ENCODE measurements at places on chromosomes 7 and 10.
A peak's percentile ranks its signal among the peaks of the same experiment; 100 is the strongest.

- peak; percentile 11 for DNase-seq
These were observed 8.9 kb downstream of the LCOR start for GRCh38 chr10:96840841-96841518.

DNA sequence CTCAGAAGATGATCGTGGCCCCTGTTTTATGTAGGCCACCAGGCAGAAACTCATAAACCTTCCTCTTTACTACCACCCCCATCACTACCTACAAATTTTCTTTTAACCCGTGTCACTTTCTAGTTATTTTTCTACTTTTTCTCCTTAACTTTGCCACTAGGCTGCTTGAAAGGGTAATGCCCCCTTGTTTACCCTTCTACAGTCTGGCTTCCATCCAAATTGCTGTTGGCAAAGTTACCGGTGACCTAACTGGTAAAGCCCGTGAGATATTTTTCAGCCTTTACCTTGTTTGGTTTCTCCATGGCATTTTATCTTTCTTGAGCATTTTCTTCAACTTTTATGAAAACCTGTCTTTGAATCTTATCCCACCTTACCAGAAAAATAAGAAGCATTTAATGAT lies 153.0 kb downstream of the WNT2 start:
- DNase-seq = no peak

- DNase-seq = no peak
These were observed 3.5 kb downstream of the GSTO1 start for GRCh38 chr10:104258209-104258608.

- DNase-seq = no peak
These were observed 61.2 kb downstream of the EPDR1 start for GRCh38 chr7:37981664-37982063.

GRCh38 chr10:90741926-90742565 lies 115.8 kb downstream of the HTR7 start:
- no peak for DNase-seq

GRCh38 chr10:77104459-77104980 lies 533.1 kb downstream of the KCNMA1 start:
- no peak for DNase-seq

DNA sequence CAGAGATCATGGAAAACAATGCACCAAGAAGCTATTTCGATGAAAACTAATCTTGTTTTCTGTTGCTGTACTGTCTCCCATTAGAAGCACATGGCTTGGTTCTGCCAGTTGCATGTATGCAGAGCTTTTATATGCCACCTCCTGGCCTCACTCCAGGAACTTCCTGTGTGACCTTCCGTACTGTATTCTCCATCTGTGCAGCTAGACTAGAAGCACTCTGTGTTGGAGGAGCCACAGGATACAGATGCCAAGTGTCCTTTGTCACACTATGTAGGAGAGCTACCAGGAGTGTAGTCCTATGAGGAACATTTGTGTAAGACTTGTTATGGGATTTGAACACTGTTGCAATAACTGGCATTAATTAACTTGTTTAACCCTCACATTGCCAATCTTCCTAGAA lies 503.5 kb upstream of the TPK1 start:
- no peak for DNase-seq

DNA sequence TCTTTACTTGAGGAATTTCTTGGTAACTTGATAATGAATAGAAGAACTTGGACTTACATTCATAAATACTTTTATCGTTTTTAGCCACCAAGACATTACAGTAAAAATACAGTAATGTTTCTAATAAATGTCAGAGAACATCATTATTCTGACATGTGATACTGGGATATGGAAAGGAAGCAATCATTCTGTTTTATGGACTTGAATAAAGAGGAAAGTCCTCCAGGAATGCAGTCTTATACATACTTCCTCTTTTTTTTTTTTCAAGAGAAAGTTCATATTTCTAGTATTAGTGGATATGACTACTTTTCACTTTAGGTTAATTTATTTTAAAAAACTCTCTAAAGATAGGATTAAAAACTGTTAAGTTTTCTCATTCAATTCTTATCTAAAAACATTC lies 220.0 kb upstream of the SEMA3C start:
- no peak for DNase-seq

- DNase-seq = no peak
These were observed 60.6 kb downstream of the PTPRN2 start for GRCh38 chr7:158527038-158527437.

- no peak for DNase-seq
These were observed 704.7 kb upstream of the MBL2 start for GRCh38 chr10:53477313-53477675.

GRCh38 chr10:84140036-84140379 lies 699 bp downstream of the GHITM start:
- no peak for DNase-seq

DNA sequence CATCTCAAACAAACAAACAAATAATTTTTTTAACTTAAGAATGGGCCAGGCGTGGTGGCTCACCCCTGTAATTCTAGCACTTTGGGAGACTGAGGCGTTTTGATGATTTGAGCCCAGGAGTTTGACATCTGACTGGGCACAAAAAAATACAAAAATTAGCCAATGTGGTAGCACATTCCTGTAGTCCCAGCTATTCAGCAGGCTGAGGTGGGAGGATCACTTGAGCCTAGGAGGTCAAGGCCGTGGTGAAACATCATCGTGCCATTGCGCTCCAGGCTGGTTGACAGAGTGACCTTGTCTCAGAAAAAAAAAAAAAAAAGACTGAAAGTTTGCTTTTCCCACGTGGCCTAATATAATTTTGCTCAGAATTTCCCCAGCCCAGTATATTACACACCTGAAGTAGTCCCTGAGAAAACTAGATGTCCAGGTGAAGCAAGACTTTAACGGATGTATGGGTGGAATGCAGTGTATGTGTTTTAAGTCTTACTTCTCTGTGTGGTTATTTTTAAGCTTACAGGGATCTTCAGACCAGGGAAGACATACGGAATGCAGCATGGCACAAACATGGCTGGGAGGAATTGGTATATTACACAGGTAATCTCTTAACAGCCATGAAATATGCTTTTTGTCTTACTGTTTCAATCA lies 32.6 kb downstream of the NIPSNAP2 start:
- DNase-seq = no peak

DNA sequence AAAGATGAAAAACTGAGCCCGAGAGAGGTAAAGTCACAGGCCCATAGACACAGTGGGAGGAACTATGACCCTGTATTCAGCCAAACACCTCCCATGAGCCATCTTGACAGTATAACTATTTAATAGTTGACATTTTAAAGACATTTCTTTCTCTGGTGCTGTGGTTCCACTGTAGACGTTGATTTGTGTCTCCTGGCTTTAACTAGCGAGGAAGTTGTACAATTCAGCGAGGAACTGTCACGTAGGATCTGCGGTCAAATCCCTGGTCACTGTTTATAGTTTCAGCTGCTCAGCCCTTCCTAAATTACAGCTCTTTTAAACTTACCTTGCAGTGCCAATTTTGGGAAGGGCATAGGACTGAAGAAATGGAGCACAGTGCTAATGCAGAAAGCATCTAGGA lies 7.1 kb upstream of the CELF2 start:
- DNase-seq = no peak

GRCh38 chr7:146736446-146737190 lies 620.0 kb downstream of the CNTNAP2 start:
- no peak for DNase-seq

- DNase-seq = no peak
These were observed 97.7 kb downstream of the PRKAG2 start for GRCh38 chr7:151779255-151779654.

DNA sequence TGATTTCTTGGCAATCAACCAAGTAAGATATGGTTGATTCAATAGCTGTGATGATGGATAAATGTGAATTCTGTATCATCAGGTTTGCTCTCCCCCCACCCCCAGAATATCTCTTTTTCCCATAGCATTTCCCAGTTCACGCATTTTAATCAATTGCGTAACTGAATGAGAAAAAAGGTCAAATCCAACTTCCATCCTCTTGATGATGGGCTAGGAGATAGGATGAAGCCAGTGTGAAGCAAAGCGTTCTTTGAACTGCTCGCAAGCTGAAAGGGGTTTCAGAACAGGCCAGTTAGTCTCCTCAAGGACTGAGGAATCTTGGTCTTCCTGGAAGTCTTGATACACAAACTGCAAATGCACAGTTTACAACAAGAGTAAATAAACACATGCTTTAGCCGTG lies 94.5 kb upstream of the ARMC3 start:
- DNase-seq = no peak

DNA sequence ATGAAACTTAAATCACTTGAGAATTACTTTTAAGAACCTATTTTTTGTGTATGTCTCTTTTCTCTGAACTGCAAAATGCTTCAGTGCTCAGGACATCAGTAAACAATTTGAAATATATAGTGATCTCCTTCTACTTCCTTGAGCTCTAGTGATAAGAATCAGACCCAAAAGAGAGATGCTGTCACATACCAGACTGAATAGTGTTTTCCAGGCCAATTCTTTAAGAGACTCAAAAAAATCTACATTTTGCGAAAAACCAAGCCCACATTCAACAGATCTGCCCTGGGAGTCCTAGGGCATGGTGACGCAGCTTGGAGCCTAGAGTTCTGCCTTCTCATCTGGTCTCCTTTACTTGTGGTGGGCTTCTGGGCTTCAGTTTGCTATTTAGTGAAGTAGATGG lies 72.1 kb upstream of the SLC13A1 start:
- no peak for DNase-seq

DNA sequence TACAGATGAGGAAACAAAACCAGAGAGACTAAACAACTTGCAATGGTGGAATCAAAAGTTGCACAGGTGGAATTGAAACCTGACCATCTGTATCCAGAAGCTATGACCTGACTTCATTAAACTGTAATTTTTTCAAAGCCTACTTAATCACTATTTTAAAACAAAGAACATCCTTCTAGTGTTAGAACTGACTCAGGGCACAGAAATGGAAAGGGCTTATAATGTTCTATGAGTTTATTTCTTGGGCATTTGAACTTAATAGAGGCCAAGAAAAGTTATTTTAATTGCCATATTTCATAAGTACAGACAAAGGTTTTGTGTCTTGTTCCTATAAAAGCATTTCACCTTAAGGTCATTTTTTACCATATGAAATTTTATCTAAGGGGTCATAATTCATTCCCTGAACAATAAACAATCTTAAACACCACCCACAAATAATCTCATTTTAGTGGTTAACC lies 8.8 kb downstream of the ITGB1 start:
- DNase-seq = no peak

DNA sequence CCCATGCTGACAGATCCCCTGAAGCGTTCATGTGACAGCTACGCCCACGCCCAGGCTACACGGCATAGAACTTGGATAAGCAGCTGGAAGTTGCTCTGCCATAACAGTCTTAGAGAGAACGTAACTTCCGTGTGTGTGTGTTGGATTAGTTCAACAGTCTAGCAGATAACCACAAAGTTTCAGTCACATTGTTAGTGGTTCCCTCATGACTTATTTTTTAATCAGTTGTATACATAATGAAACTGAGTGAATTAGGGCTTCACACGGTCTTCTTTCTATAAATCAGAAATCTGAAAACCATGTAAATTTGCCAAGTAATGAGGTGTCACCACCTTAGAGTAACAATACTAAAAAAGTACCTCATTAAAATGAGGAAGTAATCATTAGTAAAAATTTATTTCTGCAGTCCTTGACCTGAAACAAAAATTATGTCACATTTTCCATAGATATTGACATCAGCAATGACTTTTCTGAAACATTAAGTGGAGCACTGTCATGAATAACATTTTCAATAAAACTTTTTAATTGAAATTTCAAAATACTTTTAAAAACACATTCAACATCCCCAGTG lies 21.7 kb upstream of the MACC1 start:
- no peak for DNase-seq

GRCh38 chr10:5876181-5876768 lies 13.4 kb downstream of the ANKRD16 start:
- no peak for DNase-seq

GRCh38 chr10:71395621-71396020 lies 1.1 kb upstream of the CDH23 start:
- DNase-seq = no peak

- DNase-seq = no peak
These were observed 10.8 kb downstream of the UROS start for GRCh38 chr10:125812128-125812750.

- DNase-seq = no peak
These were observed 174.9 kb downstream of the LRMDA start for GRCh38 chr10:75606203-75606779.

DNA sequence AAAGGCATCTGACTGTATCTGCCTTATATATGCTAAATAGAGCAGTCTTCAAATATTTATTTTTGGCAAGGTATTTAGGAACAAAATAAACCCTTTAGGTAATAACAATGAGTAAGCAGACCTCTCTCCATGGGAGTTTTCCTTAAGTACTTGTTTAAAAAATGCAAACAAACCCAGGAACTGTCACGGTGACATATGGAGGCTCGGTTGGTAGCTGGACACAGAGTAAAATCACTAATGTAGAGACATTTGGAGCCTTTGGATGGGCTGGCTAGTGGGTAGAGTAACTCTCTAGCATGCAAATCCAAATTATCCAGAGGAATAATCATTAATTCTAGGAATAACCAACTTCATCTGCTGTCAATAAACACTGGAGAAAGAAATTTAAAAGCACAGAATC lies 71.6 kb upstream of the LAMB4 start:
- no peak for DNase-seq

DNA sequence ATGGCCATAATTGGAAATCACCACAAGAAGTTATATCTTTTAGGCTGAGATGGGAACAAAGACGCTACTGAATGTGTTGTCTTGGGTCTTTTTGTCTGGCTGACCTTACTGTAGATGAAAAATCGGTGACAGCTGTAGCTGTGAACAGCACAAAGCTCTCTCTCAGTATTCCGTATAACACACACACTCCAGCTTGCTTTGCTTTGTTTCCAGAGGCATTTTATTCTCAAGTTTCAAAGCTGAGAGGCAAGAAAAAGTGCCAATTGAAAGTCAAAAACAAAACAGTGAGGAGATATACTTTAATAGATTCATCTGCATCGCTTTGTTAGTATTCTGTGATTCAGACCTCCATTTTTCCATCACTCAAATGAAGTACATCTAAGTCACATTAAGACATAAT lies 39.6 kb upstream of the CABCOCO1 start:
- no peak for DNase-seq

GRCh38 chr10:482848-483247 lies 206.6 kb downstream of the DIP2C start:
- DNase-seq = no peak

GRCh38 chr7:30331338-30331737 lies 46.9 kb downstream of the ZNRF2 start:
- no peak for DNase-seq

GRCh38 chr10:83222832-83223742 lies 916.2 kb upstream of the GHITM start:
- no peak for DNase-seq

DNA sequence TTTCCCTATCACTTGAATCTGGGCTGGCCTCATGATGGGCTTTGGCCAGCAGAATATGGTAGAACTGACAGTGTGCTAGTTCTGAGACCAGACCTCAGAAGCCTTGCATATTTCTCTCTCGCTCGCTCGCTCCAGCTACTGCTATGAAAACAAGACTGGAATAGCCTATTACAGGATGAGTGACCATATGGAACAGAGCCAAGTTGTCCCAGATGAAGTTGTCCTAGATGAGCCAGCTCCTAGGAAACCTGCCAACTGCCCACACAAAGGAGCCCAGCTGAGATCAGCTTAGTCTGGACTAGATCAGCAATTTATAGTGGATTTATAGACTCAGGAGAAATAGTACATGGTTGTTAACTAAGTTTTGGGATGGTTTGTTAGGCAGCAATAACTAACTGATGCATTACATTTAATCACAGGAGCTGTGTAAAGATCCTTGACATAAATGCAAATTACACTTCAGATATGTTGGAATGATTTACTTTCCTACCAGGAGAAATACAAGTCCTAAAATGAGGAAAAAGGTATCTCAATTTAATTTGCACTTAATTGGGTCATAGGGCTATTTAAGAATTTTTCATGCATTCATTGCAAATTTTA lies 6.8 kb upstream of the HECW1 start:
- no peak for DNase-seq
